ENCODE measurements at places on chromosomes 4 and X.

DNA sequence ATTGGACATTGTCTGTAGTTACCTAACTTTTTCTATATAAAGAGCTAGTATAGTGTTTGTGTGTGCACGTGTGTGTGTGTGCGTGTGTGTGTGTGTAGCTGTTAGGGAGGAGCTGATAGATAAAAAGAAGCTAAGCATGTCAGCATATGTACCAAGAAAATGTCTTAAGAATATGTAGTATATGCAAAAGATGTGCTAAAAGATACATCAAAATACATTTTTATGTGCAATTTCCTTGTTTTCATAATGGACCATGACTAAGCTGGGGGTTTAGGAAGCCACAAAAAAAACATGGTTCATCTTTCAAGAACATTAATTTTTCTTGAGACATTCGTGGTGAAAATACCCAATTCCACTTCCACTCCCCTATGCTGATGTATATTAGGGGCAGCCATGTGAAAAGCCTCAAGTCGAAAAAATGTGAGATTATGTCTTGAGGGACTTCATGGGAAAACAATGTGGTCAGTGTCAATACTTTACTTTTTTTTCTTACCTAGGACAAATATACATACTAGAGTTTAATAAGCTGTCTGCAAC is 1599.7 kb downstream of the ARAP2 start:
- DNase-seq: no peak

- DNase-seq: peak; percentile 33
These were observed 646 bp upstream of the FAM3A start for GRCh38 chrX:154516656-154517100.

- DNase-seq: no peak
These were observed 20.2 kb downstream of the PIGG start for GRCh38 chr4:519203-519651.

GRCh38 chrX:63746278-63746677 is 38.7 kb downstream of the ARHGEF9 start:
- no peak for DNase-seq

GRCh38 chr4:184644553-184645307 is 4.5 kb downstream of the CASP3 start:
- DNase-seq: no peak

DNA sequence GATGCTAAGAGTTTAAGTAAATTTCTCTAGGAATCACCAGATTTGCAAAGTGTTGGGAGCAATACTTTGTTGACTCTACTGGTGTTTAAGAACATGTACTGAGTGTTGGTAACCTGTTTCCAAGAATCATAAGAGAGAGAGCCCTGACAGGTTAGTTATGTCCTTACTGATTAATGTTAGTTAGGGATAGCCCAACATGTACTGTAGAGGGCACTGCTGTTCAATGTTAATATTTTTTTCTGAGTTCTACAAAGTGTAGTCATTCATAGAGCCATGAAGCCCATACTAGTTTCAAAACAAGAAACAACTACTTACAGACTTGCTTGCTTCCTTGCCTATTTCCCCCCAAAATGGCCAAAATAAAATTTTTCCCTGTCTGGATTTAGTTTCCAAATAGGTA is 11.9 kb downstream of the TMPRSS11D start:
- DNase-seq: peak; percentile 36

GRCh38 chrX:65273152-65273551 is 261.4 kb downstream of the LAS1L start:
- DNase-seq: no peak

GRCh38 chrX:33205321-33205720 is 6.0 kb downstream of the DMD start:
- DNase-seq: no peak

DNA sequence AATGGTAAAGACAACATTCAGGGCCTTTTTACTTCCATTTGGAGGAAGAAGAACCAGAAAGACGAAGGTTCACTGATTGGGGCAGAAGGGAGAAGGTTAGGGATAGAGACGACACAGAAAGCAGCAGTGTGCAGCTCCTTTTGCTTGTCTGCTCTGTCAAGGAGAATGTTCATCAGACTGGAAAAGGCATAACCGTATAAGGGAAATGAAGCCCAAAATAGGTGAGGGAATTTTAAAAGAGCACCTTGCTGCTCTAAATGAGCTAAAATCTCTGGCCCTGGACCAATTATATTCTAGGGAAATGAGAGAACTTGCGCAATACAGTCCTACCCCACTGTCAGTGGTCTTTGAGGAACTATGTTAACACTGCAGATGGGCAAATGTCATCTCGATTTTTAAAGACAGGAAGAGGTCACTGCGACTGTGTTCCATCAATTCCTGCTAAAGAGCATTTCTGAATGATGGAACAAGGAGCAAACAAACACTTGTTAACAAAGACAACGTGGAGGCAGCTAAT is 909.8 kb upstream of the FTHL17 start:
- no peak for DNase-seq

DNA sequence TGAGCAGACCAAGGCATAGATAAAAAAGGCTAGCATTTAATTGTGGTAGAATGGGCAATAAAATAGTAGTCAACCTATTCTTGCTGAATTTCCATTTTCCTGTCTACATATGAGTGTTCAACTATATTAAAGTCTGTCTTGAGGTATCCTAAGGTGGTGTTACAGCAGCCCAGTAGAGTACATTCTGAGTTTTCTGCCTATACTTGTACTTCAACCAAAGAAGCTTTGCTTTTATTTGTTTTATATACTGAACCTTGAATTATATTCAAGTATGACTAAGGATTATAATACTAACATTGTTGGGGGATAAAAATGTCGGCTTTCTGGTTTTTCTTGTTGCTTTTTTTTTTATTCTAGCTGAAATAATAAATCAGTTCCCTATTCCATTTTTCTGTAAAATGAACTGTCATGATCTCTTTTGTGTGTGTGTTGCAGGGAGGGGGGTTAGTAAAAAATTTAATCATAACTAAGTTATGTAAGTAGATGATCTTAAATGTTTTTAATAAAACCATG is 106.7 kb downstream of the PDLIM5 start:
- no peak for DNase-seq

- no peak for DNase-seq
These were observed 430.3 kb downstream of the SPRY1 start for GRCh38 chr4:123826896-123827295.

DNA sequence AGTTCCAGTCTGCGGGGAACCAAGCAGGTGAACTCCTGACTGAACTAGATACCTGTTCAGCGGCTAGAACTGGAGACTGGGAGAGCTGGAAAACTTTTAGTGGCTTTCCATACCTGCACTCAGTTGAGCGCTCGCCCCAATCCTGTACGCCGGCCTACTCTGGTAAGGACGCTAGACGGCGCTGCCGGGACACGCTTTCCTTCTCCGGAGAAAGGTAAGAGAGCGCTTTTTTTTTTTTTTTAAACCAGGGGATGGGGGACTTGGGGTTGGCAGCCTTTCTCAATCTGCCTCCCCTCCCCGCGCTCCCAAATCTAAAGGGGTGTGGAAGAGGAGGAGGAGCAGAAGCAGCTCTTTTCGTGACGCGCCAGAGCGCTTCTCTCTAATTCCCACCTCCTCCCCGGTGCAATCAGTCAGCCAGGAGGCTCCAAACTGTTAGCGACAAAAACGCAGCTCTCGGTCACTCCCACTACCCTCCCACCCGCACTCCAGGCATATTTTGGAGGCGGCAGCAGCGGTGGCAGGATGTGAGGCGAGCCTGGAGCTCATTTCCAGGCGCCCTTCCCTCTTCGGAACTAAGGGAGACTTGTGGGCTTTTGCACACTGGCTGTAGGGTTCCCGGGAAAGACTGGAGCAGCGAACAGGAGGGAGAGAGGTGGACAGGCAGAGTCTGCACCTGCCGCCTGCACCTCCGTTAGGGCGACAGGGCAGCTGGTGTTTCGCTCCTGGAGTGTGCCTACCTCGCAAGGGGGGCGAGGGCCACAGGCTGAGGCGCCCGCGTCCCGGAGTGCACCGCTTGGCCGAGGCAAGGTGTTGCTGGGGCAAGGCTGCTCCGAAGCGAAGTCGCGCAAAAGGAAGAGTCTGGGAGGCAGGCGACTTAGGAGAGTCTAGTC is at the start of gene IL1RAPL2:
Gene IL1RAPL2 (plus strand): TSS at position 409 of the 890 bp plus-strand sequence.
- no peak for DNase-seq

DNA sequence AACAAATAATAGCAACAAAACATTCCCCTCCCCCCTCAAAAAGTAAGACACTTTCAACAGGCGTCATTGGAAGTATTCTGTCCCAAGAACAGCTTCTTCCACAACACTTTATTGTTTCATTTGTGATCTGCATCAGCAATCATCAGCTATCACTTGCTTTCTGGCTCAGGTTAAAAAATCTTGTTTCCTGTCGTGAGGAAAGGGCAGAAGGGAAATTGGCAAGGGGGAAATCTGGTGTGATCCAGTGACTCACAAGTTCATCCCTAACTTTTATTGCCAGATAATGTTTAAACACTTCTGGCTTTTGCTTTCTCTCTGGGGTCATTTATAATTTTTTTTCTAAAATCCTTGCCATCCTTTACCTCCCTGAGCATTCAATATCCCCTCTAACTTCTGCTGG is 247.4 kb upstream of the GIMD1 start:
- no peak for DNase-seq

Measured in midbrain (tissue), 1 donor.